SHP77 treated with DMSO at 0.1 percent for 48 hours (cell line): ENCODE measurements at places on chromosomes 3 and 15.

- no peak for DNase-seq
Measured at GRCh38 chr3:111903067-111903511, 44.0 kb downstream of the PHLDB2 start.

- no peak for DNase-seq
Measured at GRCh38 chr15:98422130-98422478, 226.2 kb upstream of the IGF1R start.

DNA sequence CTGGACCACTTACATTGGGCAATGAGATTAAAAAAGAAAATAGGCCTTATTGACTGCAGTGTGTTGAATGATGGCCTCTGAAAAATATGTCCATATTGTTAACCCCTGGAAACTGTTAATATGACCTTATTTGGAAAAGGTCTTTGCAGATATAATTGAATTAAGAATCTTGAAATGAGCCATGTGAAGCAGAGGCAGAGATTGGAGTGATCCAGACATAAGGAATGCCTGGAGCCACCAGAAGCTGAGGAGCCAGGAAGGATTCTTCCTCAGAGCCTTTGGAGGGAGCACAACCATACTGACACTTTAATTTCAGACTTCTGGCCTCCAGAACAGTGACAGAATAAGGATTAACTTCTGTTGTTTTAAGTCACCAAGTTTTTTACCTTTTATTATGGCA, 510.4 kb upstream of the AGTR1 start:
- DNase-seq, result no peak

DNA sequence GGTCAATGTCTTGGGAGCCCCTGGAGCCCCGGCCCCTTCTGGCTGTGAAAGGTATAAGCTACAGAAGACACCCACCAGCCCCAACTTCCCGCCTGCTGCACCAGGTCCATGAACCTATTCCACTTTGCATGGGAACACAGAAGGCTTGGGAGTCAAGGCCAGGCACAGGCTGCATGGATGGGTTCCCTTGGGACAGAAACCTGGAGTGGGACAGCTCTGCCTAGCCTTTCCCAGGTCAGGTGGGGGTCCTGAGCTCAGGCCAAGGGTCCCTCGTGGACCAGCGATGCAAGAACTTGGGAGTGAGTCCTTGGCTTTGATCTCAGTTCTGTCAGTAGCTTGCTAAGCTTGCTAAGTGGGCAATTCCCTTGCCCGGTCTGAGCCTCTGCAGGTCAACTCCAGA, 25.0 kb downstream of the TKT start:
- DNase-seq, result no peak

DNA sequence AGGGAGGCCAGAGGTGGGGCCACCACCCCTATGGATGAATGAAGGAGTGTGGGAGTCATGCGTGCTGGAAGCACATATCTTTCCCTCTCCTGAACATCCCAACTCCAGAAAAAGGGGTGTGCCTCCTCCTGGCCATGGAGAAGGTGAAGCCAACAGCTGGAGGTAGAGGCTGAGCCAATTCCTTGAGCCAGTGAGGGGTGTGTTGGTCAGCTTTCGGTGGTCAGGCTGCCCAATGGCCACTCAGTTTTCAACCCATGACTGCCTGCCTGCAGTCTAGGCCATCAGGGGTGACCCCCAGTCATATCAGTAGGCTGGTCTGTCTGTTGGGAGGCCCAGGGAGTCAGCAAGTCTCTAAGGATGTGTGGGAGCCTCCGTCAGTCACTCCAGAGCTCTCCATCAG, 13.6 kb downstream of the PTH1R start:
- no peak for DNase-seq

DNA sequence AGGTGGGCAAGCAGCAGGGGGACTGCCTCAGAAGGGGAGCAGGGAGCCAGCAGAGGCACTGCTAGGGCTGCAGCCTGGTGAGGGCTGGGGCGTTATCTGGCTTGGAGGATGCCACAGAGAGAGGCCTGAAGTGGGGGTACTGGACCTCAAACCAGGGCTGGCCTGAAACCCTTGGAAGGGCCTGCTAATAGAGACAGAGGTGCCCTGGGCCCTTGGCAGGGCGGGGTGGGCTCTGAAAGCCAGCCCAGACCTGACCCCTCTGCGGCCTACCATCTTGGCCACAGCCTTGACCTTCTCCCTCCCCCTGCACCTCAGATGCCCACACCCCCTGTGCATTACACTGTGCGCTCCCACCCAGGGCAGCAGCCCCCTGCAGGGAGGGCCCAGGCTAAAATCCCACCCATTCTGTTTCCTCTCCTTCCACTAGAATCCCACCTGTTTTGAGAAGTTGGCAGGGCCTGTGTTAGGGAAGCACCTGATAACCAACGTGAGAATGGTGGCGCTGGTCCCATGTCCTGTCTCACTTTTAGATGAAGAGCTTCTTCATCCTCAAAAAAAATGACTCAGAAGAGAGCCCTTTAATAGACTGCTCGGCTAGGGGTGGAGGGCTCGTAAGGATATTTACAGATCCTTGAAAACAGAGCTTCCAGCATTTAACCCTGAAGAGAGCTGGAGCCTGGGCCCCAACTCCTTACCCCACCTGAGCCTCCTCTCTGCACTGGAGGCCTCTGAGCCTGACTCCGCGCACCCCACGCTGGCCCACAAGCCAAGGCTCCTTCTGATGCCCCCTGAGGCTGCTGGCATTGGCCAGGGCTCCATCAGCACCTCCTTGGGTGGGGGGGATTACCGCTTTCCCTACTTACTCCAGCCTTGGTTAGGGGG, 29.8 kb downstream of the LOXL1 start:
- no peak for DNase-seq

- peak; percentile 81 for DNase-seq
Measured at GRCh38 chr3:177371888-177372287, 174.6 kb upstream of the TBL1XR1 start.

DNA sequence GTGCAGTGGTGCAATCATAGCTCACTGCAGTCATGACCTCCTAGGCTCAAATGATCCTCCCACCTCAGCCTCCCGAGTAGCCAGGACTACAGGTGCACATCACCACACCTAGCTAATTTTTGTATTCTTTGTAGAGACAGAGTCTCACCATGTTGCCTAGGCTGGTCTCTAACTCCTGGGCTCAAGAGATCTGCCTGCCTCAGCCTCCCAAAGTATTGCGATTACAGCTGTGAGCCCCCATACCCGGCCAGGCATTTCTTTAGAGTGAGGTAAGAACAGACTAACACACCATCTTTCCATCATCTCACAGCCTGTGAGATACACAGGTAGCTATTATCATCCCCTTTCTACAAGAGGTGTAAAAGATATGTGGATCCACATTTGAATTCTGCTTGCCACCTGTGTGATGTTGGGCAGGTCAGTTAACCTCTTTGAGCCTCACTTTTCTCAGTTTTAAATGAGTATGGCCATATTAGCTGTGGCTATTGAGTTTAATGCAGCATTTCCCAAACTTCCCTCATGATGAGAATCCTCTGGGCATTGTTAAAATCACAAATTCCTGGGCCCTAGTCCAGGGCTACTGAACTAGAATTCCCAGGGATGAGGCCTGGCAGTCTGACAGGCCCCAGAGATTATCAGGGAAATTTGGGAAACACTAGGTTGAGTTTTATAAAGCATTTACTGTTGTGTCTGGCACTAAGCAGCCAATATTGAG, 46.0 kb downstream of the ANP32A start:
- DNase-seq, result no peak

DNA sequence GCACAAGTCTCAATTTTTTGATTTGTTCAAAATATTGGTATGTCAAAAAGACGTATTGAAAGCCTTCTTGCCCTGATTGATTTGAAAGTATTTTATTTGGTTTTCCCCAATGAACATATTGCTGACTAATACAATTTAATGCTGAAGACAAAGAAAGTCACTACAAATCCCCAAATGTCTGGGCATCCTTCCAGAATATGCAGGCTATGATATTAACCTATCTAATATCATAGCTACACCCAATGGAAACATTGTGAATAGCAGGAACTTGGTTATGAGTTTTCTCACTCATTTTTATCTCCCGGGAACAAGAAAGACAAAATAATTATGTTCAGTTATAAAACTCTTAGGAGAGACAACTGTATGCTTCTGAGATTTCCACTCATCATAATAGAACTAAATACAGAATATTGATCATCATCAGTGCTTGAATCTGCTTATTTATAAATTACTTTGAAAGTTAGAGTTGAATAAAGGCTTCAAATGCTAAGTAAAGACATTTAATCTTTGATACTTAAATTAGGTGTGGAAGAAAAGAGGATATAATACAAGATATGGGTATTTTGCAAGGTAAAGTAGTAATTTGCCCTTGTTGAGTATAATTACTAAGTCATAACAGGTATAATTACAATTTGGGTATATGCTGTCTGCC, 483.9 kb downstream of the RBMS3 start:
- no peak for DNase-seq

GRCh38 chr15:72491768-72492167, 17.6 kb downstream of the ARIH1 start:
- DNase-seq, result no peak

DNA sequence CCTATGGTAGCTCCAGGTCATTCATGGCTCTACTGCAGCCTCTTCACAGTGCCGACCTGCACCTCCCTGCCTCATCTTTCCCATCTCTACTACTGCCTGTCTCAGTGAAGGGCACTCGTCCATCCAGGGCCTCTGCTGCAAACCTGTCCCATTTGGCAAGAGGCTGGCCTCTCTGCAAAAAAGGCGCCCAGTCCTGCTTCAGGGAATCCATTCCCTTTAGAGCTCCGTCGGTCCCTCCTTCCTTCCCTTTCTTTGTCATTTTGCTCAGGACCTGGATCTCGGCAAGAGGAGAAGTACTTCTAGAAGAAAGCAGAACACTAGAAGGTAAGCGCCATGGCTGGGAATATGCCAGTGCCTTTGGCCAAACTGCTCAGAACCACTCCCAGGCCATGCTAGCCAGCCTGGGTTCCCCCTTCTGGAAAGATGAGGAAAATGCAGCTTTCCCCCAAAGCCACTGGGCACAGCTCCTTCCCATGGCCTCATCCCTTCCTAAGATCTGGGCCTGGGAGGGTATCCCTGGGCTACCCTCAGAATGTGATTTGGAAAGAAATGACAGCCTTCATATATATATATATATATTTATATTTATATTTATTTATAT, 6.4 kb upstream of the ISL2 start:
- no peak for DNase-seq

- no peak for DNase-seq
Measured at GRCh38 chr3:120369037-120369467, 19.9 kb upstream of the LRRC58 start.

GRCh38 chr3:73727117-73727821, 102.5 kb upstream of the PDZRN3 start:
- DNase-seq, result no peak
